Subcutaneous preadipocyte (primary cell): ENCODE measurements at places on chromosomes 13 and 19. TPM values are rescaled to one million over a fixed set of nuclear protein-coding genes. Genes with fewer than 3 reads are reported as not detected.

Gene PNMA8A
- total RNA-seq, result 5.1 and 8.1 TPM in 2 replicates

Gene PEPD
- 49.3 and 57.3 TPM in 2 replicates for total RNA-seq

Gene MLNR
- under 0.01 TPM in 1 of 2 replicates, not detected in the other for total RNA-seq

Gene LSR
- total RNA-seq, result 0.73 and 0.98 TPM in 2 replicates

Gene IGFL3
- not detected in 2 replicates for total RNA-seq

Gene KLK5
- not detected in 2 replicates for total RNA-seq

Gene CEACAM4
- total RNA-seq, result not detected in 2 replicates

Gene CYP4F2
- not detected in 2 replicates for total RNA-seq

Gene COX6B2
- not detected in 2 replicates for total RNA-seq

Gene SIGLEC8
- not detected in 2 replicates for total RNA-seq

Gene PRODH2
- not detected in 2 replicates for total RNA-seq

Gene MEIOSIN
- not detected in 2 replicates for total RNA-seq

Gene DMKN
- total RNA-seq, result 8.2 and 23.1 TPM in 2 replicates

Gene CXCL17
- total RNA-seq, result not detected in 2 replicates

Gene ZNF667
- 0.98 and 3.3 TPM in 2 replicates for total RNA-seq

Gene CYP2S1
- total RNA-seq, result under 0.01 and 0.20 TPM in 2 replicates

Gene ZNF534
- total RNA-seq, result under 0.01 and 0.20 TPM in 2 replicates

Gene KLK1
- 0.37 TPM in 1 of 2 replicates, not detected in the other for total RNA-seq

Gene TLE6
- total RNA-seq, result 0.73 TPM in 1 of 2 replicates, not detected in the other

Gene IZUMO2
- not detected in 2 replicates for total RNA-seq

Gene DCT
- 0.37 TPM in 1 of 2 replicates, not detected in the other for total RNA-seq

Gene ZNF784
- 3.1 and 3.7 TPM in 2 replicates for total RNA-seq

Gene LCP1
- total RNA-seq, result 0.20 and 0.37 TPM in 2 replicates

Gene SIAH3
- total RNA-seq, result not detected in 2 replicates

Gene CERS1
- 1.5 and 1.6 TPM in 2 replicates for total RNA-seq

Gene TMEM59L
- under 0.01 TPM in 2 replicates for total RNA-seq
